ENCODE measurements at places on chromosomes 7 and 10.

DNA sequence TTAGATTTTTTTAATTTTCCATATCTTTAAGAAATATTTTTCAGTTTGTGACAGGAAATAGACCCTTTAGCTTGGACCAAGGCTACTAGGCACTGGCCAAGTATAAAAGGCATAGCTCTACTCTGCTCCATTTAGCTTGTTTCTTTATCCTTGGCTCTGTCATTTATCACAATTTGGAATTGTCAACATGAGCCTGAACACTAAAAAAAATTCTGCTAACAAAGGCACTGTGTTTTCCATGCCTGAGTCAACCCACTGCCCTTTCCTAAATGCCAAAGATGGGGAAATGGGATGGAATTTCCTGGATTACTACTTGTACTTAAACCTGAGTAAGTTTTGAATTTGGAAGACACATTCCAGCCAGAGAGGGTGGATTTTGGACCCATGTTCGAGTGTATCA, 128.4 kb downstream of the NSUN6 start:
- no peak for DNase-seq

- no peak for DNase-seq
Observed at GRCh38 chr10:131693766-131694165, 207.0 kb upstream of the PPP2R2D start.

DNA sequence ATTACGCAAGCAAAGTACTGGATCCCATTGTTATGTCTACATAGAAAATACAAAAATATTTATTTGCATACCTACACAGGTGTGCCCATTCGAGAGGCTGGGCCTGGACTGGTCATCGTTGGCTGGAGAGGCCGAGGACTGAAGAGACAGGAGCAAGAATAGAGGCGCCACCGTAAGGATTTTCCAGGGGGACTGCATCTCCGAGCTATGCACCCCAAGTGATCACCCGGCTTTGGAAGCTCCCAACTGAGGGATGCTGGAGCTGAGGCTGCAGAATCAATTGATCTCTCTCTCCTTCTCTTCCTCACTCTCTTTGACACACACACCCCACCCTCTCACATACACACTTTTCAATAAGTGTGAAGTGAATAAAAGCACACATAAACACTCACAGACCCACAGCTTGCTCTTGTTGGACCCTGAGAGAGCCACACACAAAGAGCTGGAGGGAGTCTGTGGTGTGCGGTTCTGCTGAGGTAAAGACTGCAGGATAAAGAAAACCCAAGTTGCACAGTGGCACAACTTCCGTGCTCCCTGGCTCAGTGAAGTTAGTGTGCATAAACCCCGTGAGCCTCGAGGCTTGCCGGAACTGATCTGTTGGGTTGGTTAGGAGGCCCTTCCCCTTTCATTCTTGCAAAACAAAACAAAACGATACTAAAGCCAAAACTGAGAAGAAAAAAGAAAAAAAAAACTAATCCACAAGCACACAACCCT, at the start of gene AOAH:
Gene AOAH, minus strand, starts transcription at position 544 of the 714 bp plus-strand sequence. Its CDS starts 346 bp downstream, at position 198.
- no peak for DNase-seq

DNA sequence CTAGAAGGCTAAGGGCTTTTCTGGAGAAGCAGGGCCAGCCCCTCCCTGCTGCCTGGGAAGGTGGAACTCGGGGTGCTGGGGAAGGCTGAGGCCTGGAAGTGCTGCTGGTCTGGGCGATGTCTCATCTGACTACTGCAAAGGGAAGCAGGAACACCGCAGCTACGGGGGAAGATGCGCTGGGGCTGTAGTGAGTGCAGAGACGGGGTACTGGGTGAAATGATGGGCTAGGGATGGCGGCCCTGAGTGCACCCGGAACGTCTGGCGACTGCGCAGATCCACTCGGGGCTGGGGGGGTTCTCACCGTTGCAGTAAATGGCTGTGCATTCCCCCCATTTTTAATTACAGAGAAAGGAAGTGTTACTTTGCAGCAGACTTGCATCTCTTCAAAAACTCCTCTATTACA, 195.4 kb upstream of the ADARB2 start:
- DNase-seq = no peak

GRCh38 chr7:92949748-92950147, 113.4 kb upstream of the CDK6 start:
- DNase-seq = no peak

GRCh38 chr10:121288011-121288410, 310.2 kb downstream of the FGFR2 start:
- no peak for DNase-seq
